ENCODE measurements at places on chromosomes 7 and 10.

- no peak for DNase-seq
These were observed 162.6 kb downstream of the ADAM12 start for GRCh38 chr10:126225672-126226008.

DNA sequence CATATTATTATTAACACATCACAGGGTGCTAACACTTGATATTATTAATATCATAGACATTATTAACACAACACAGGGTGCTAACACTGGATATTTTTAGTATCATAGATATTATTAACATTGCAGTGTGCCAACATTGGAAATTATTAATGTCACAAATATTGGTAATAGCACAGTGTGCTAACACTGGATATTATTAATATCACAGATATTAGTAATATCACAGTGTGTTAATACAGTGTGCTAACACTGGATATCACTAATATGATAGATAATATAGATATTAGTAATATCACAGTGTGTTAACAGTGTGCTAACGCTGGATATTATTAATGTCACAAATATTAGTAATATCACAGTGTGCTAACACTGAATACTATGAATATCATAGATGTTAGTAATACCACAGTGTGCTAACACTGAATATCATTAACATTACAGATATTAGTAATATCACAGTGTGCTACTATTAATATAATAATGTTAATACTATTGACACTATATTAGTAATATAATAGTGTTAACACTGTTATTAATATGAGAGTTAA is 1.6 kb upstream of the TMEM225B start:
- DNase-seq, result no peak

GRCh38 chr7:75657866-75658265 is 80.9 kb downstream of the HIP1 start:
- DNase-seq, result no peak

DNA sequence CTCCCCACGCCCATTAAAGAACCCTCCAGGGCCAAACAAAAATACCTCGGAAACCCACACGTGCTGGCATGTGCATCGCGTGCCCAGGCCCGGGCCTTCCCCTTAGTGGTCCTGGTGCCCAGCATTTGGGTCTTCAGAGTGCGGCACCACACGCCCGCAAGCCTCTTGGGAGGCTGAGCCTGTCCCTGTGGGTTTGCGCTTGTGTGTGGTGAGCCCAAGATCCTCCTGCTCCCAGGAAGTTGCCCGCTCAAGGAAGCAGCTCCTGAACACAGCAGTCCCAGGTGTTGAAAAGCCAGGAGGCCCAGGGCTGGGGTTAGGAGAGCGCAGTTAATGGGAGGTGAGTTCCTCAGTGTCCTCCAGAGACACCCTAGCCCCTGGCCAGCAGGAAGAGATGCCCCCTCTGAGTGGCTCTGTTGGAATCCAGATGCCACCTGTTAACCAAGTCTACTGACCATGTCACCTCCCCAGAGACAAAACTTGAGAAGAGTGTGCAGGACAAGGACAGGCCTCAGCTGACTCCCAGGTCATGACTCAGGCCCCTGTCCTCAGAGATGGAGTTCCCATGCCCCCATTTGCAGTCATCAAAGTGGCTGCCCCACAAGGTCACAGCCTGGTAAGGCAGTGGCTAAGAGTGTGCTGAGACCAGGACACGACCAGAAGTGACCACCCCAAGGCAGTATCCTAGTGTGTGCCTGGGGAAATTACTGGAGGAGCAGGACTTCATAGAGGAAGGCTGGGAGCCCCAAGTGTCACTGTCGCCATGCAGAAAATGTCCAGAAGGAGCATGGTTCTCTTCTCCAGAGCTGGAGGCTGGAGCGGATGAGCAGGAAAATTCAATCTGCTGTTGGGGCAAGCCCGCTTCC is 5.2 kb downstream of the FZD9 start:
- DNase-seq, result no peak

- no peak for DNase-seq
These were observed 3.5 kb downstream of the LOXL4 start for GRCh38 chr10:98264378-98265065.

DNA sequence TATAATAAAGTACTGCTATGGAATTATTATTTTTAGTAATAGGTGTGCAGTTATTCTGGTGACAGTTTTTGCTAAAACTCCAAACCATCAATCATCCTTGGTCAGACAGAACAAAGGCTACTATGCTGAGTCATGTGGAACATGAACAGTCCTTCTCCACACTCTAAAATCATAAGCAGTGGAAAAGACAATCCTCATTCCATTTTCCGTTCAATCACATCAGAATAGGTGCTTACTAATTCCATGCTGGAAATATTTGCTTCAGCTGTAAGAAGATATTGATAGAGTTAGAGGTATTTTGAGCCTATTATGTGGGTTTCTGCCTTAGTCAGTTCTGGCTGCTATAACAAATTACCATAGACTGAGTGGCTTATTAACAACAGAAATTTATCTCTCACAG is 82.9 kb downstream of the FAM13C start:
- no peak for DNase-seq

DNA sequence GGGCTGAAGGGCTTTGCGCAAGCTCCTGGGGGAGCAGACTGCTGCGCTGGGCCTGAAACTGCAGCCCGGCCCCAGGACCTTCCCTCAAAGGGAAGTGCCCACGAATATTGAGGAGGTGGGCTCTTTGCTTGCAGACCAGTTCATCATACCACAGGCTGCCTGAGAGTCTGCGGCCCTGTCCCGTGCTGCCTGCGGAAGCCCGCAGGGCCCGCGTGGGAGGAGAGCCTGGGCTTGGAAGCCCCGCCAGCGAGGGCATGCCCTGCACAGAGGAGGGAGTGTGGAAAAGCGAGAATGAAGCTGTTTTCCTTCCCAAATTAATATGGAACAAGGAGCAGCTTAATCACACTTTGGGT is 83.6 kb upstream of the MKI67 start:
- no peak for DNase-seq

DNA sequence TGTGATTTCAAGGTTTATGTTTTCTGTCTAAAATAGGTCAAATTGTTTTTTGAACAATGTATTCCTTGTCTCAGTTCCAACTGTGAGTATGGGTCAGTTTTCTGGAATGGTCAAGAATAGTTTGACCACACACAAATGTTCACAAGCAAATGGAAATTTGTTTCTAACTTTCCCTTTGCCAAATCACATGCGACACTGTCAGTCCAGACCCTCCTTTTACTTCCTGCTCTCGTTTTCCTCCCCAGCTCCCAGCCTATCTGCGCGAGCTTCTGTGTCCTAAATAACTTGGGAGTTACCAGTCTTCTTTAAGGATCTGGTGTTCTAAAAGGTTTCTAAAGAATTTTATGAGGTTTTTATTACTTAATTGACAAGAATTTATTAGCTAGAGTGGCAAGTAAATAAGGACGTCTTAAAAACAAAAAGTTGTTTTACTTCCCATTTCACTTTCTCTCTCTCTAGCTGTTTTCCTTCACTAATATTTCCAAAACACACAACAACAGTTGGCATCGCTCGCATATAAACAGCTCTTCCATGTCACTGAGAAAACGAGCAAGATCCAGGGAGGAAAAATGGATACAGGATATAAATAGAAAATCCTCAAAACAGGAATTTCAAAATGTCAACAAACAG is 266.1 kb upstream of the KLF6 start:
- DNase-seq, result no peak

- no peak for DNase-seq
These were observed 964.0 kb downstream of the GATA3 start for GRCh38 chr10:9018195-9019173.

GRCh38 chr10:91196268-91197048 is 24.0 kb upstream of the PCGF5 start:
- no peak for DNase-seq

DNA sequence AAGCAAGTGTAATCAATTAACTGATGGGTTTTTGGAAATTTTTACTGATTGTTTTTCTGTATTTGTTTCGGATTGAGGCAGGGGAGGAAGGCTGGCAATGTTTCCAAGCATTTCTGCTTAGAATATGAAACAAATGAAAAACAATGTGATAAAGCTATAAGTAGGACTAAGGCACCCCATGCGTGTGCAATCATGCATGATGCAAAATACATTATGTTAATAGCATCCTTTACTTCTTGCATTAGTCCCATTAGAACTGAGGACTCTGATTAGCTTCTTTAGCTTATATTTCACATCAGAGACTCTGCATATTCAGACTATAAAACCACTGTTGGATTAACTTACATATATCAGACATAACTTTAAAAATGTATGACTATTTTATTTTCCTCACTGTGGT is 48.7 kb upstream of the AGMO start:
- no peak for DNase-seq

- DNase-seq, result no peak
These were observed 83.1 kb upstream of the SEMA3A start for GRCh38 chr7:84277628-84278224.

Data from K562 (cell line).